ENCODE measurements at places on chromosomes 4 and X. TPM values are rescaled to one million over a fixed set of nuclear protein-coding genes. Genes with fewer than 3 reads are reported as not detected.

The ARX gene
- total RNA-seq: not detected

The PPP2R2C gene
- not detected for total RNA-seq

The SMIM43 gene
- total RNA-seq: 0.07 TPM

The AMER1 gene
- total RNA-seq: 1.6 TPM

The BMPR1B gene
- total RNA-seq: 2.0 TPM

The NPY2R gene
- not detected for total RNA-seq

The MAGEA6 gene
- total RNA-seq: not detected

The ZCCHC12 gene
- total RNA-seq: 0.46 TPM

The RAB33A gene
- not detected for total RNA-seq

The LRP2BP gene
- total RNA-seq: 0.14 TPM

The KLHL4 gene
- 0.58 TPM for total RNA-seq

The TMEM47 gene
- 8.2 TPM for total RNA-seq

The SLC10A6 gene
- total RNA-seq: not detected

The MORC4 gene
- 11.1 TPM for total RNA-seq

The HMGN5 gene
- total RNA-seq: 3.0 TPM

The VEGFC gene
- total RNA-seq: 11.0 TPM

The F8A3 gene
- total RNA-seq: not detected

The GNRHR gene
- not detected for total RNA-seq

The NSUN7 gene
- total RNA-seq: 4.6 TPM

The AKAP14 gene
- total RNA-seq: not detected

The CYSLTR1 gene
- not detected for total RNA-seq

The GPM6B gene
- 1.5 TPM for total RNA-seq

The BRS3 gene
- not detected for total RNA-seq

Measured in epithelial cell of proximal tubule (primary cell).